Adipocyte (in vitro differentiated cells): ENCODE measurements at places on chromosomes 1 and 21.

- no peak for DNase-seq
Measured at GRCh38 chr1:89460325-89460724, 64.3 kb upstream of the LRRC8B start.

- DNase-seq: no peak
Measured at GRCh38 chr1:238985312-238985711, 401.1 kb upstream of the CHRM3 start.

GRCh38 chr21:44526096-44526997 lies 13.6 kb downstream of the KRTAP10-1 start:
- DNase-seq: no peak

DNA sequence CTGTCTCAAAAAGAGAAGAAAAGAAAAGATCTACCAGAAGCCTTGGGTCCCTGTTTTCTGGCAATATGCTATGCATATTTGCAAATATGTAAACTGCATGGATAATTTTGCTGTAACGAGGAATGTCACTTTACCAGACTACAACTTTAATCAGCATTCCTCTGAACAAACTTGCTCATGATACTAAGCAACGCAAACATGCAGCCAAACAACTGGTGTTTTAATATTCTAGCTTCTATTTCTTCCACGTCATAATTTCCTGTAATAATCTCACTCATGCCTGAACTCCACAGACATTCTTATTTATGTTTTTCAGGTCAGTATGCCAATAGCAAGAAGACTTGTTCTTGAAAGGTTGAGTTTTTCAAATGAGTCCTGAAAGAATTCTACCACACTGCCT lies 114.1 kb downstream of the SIM2 start:
- DNase-seq: peak; percentile 5

DNA sequence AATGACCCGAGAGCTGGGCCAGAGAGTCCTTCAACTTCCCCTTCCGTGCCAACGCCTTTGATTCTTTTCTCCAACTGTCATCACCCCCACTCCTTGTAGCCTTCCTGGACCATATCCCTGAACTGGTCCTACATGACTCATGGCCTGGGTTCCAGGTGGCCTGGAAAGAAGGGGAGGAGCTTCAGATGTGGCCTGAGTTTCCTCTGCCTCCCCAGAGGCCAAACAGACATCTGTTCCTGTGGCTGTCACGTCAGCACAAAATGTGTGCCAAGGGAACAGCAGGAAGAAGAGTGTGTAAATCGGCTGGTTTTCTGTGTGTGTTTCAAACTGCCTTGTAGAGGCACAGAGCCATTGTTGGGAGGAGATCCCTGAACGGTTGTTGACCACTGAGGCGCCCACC lies 24.9 kb upstream of the KIRREL1 start:
- DNase-seq: peak; percentile 9

DNA sequence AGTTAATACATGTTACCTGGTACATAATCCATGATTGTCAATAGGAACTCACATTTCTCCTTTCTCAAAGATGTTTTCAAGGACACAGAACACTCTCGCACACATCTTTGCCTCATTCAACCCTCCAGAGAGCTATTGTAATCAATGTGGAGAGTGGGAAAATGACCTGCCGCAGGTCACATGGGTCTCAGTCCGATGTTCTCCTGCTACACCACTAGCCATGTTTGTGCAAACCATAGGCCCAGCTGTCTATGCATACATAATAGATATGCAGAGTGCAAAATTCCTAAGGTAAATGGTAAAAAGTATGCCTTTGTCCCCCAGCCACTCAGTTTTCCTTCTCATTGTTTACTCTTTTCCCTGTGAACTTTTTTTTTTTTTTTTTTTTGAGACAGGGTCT lies 89.2 kb downstream of the ADSS2 start:
- no peak for DNase-seq

GRCh38 chr21:27382404-27382803 lies 415.5 kb upstream of the ADAMTS5 start:
- no peak for DNase-seq

DNA sequence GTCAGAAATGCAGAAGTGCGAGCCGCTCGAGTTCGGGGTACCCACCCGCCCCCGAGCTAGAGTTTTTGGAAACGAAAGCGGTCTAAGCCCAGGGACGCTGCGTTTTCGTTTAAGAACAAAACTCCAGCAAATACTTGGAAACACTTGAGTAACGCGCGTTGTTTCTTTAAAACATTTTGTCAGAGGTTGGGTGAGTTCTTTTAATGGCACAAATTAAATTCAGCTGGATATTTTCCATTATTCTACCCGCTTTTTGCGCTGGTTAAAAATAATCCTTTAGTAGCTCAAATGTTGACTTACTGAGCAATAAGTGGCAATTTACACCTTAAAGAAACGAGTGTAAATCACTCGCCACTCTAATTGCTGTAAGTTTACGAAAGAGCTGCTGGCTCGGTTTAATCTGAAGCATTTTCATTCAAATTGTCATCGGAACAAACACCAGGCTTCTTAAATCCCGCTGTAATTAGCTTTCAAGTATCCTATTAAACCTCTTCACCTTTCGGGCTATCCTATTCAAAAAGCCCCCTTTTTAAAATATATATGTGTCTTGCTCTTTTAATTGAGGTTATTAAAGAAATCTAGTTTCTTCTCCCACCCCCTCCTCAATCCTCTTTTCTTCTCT lies 1.5 kb downstream of the LHX8 start:
- peak; percentile 48 for DNase-seq

DNA sequence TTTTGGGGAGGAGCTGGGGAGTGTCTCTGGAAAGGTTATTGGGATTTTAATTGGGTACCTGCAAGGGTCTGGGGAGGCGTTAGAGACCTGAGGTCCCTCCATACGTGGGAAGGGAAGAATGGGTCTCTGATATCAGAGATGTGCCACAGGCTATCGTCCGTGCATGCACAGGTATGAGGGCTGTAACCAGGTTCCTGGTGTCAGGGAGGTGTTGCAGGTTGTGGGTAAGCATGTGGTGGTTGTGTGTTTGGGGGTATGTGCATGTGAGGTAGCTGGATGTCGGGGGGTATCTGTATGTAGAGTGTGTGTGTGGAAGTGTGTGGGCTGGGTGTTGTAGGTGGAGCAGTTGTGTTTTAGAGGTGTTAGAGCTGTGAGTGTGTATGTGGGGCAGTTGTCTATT lies 8.3 kb downstream of the AHDC1 start:
- no peak for DNase-seq

DNA sequence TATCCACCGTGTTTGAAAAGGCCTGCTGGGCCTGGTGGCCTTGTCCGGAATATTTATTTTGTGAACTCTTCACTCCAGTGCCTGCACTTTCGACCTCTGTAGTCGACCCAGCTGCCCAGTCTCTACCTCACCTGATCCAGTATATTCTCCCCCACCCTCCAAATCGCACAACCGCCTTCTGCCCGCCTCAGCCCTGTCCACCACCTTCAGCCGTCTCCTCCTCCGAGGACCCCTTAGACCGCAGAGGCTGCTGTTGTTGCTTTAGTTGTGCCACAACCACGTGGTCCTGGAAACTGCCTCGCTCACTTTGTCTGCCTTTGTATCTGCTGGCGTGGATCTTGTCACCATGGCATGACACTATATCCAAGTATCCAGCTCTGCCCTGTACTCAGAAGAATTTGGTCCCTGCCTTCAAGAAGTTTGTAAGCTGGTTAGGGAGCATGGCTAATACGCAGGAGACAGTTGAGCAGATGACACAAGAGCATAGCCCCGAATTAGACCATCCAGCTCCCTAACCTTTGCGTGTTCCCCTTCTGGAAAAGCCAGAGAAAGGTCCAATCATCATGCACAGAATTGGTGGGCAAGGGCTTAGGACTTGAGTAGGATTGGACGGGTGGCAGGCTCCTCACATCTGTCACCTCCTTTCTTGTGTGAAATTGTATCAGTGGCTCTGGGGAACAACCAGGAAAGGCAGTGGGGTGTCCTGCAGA lies 1.5 kb downstream of the PHGDH start:
- peak; percentile 46 for DNase-seq

- peak; percentile 78 for DNase-seq
Measured at GRCh38 chr21:34889320-34889675, 159.8 kb downstream of the RUNX1 start.

GRCh38 chr1:48082271-48082962 lies 85.2 kb upstream of the TRABD2B start:
- no peak for DNase-seq

DNA sequence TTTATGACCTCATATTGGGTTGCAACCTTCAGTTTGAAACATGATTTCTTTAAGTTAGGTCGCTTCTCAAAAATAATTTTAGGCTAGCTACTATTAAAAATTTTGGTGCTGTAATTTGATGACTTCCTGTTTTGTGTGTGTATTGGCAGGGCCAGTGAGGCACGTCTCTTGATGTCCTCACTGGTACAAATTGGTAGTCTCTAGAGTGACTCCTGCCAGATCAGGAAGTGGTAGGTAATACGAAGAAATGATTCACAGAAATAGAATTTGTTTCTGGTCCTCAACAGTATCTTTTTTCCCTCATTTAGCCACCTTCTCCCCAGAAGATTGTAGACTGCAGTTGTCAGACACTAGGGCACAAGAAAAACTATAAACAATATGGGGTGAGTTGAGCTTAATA lies 120.9 kb upstream of the KIAA1614 start:
- DNase-seq: peak; percentile 4

DNA sequence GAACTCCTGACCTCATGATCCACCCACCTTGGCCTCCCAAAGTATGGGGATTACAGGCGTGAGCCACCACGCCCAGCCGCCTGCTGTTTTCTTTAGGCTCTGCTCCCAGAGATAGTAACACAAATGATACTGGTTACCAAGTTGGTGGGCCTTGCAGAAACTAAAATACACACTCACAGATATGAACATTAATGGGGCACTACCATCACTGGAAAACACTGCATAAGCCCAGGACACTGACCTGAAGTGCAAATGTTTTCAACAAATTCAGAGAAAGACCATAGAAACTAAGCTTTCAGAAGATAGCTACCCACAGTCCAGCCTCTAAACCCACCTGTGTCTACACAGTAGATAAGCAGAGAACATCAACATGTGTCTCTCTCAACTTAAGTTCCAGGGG lies 180.5 kb downstream of the FCRL5 start:
- DNase-seq: no peak

DNA sequence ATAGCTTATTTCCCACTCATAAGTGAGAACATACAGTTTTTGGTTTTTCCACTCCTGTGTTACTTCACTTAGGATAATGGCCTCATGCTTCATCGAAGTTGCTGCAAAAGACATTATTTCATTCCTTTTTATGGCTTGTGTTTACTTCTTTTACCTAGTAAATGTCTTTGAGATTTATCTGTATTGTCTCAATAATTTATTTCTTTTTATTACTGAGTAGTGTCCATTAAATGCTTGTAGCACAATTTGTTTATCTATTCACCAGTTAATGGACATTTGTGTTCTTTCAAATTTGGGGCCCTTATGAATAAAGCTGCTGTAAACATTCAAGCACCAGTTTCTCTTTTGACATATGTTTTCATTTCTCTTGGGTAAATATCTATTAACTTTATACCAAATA lies 86.0 kb downstream of the UCHL5 start:
- DNase-seq: no peak

DNA sequence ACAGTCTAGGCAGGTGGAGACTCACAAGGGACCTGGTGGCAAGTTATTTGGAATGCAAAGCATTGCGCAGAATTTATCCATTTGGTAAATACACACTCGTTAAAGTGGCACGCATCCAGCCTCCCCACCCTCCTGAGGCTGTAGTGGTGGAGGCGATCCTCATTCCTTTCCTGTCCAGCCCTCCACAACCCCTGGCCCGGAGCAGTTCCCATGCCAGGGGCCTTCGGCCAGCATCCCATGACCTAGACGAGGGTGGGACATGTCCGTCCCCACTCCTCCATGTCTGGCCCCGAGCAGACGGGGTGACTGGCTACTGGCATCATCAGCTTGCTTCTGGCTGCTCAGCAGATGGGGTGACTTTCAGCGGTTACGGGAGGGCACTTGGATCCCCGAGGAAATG lies 281.5 kb upstream of the VAMP3 start:
- no peak for DNase-seq
